Activated T-helper 2 cell treated with anti-CD3 and anti-CD28 coated beads, Interferon-gamma antibody, Interleukin-2, Interleukin-4, amounts not matched to agents 10 μg/mL and 5 μg/mL and 100 μg/mL, durations not matched to agents 14 hours and 24 hours and 36 hours (primary cell): ENCODE measurements at places on chromosomes 3 and 15. TPM values are rescaled to one million over a fixed set of nuclear protein-coding genes. Genes with fewer than 3 reads are reported as not detected.

- H3K36me3 ChIP-seq, result no peaks in the 10 kb centered on the region
- no peak overlapping the region for H3K4me3 ChIP-seq
- peaks cover 23% of the 10 kb centered on the region for H3K27me3 ChIP-seq
- H3K4me1 ChIP-seq, result peaks cover 14% of the 10 kb centered on the region
These were observed 9.7 kb downstream of the TPM1 start for GRCh38 chr15:63052077-63052841.

DNA sequence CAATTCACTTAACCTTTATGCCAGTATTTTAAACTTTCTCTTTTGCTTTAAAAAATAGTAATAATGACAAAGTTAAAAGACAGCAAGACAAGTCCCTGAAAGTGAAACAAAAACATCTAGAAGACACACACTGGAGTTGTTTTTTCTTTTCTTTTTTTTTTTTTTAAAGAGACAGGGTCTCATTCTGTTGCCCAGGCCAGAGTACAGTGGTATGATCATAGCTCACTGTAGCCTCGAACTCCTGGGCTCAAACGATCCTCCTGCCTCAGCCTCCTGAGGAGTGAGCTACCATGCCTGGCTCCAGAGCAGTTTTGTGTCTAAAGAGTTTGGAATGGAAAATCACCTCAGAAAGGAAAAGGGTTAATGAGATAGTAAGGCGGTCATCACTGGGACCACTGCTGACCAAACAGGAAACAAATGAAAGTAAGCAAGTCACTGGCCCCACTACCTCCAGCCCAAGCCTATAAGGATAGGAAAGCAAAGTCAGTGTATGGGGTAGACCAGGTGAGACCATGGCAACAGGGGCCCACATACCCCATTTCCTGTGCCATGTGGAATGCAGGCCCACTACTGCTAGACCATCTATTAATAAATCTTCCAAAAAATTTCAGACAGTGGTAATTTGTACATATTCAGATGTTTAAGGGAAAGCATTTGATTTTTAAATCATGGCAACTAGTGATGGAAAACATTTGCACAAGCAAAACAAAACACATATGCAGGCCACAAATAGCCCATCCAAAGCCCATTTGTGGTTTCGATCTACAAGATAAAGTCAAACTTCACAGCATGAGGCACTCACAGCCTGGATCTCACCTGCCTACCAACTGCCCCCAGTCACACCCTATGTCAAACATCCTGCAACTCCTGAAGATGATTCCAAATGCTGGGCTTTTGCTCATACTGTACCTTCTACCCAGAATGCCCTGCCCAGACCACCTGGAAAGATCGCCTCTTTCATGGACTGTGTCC, 62.6 kb downstream of the OSBPL10 start:
- no peak for DNase-seq
- peaks cover 33% of the 10 kb centered on the region for H3K4me1 ChIP-seq
- H3K27ac ChIP-seq, result peak overlapping the region; percentile 91
- H3K27me3 ChIP-seq, result no peaks in the 10 kb centered on the region
- H3K4me3 ChIP-seq, result peak overlapping the region; percentile 62

Gene FYTTD1
- 57.5 and 63.0 TPM in 2 replicates for total RNA-seq

DNA sequence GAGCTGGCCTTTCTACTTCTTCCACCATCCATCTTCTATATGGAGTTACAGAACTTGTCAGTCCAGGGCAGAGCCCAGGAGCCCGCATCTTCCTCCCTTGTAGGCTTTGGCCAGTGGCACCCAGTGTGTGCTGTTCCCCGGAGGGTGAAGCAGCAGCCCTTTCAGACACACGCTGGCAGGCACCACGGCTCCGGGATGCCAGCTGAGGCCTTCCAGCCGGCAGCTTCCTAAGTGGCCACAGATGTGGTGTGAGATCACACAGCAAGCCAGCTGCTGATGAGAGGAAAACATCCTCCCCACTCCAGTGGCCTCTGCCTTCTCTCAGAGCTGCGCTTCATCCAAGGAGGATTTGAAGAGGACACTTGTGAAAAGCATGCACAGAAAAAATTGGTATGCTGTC, 24.1 kb downstream of the CRABP1 start:
- peaks cover 14% of the 10 kb centered on the region for H3K27me3 ChIP-seq
- H3K4me1 ChIP-seq, result no peaks in the 10 kb centered on the region
- no peaks in the 10 kb centered on the region for H3K36me3 ChIP-seq
- no peak overlapping the region for H3K27ac ChIP-seq
- H3K4me3 ChIP-seq, result no peak overlapping the region
- DNase-seq, result no peak

Gene CFAP91
- not detected in 2 replicates for total RNA-seq

GRCh38 chr3:139482206-139482605, 5.9 kb upstream of the RBP2 start:
- H3K4me3 ChIP-seq, result no peak overlapping the region
- H3K36me3 ChIP-seq, result no peaks in the 10 kb centered on the region
- DNase-seq, result no peak
- H3K4me1 ChIP-seq, result no peaks in the 10 kb centered on the region

GRCh38 chr3:12405432-12406272, 78.6 kb upstream of the TSEN2 start:
- peaks cover 21% of the 10 kb centered on the region for H3K4me1 ChIP-seq
- DNase-seq, result no peak
- no peak overlapping the region for H3K27ac ChIP-seq
- H3K4me3 ChIP-seq, result no peak overlapping the region
- H3K36me3 ChIP-seq, result peaks cover 6% of the 10 kb centered on the region

Gene SCG3
- total RNA-seq, result not detected in 2 replicates

DNA sequence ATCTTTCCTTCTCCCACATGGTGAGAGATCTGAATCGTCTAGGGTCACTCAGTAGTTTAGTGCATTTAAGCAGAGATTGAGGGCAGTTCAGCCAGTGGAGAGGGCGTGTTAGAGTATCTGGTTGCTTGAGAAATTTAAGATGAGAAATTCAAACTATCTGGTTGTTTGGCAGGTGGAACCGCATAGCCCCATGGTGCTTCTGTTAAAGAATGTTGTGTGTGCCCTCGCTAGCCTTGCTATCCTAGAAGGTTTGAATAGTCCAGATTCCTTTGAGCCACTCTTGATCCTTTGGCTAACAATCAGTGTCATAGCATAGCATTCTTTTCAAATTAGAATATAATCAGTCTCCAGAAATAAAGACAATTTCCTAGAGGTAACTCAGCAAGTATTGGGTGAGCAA, 32.1 kb downstream of the ABHD17C start:
- no peak overlapping the region for H3K4me3 ChIP-seq
- H3K27ac ChIP-seq, result no peak overlapping the region
- H3K36me3 ChIP-seq, result no peaks in the 10 kb centered on the region
- no peak for DNase-seq

DNA sequence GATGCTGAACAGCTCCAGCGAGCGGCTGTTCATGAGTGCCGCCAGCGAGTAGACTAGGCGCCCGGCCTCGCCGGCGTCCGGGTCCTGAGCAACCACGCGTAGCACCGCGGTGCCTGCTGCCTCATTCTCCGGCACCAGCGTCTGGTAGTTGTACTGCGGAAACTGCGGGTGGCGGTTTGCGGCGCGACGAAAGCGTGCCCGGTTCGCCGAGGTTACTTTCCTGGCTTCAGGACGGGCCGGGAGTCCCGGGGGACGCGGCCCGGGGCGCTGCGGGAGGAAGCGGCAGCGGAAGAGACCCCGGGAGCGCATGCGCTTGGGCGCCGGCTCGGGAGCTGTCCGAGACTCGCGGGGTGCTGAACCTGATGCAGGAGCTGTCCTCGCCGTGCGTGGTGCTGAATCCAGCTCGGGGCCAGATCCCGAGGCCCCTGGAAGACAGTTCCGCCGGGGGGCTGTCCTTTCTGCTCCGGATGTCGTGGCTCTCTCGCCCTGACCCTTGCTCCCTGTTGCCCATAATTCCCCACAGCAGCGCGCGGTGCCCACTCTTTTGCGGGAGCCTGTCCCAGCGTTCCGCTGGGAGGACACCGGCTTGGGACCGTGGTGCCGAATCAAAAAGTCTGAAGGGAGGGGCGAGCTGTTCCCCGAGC, 1.1 kb downstream of the CELSR3 start:
- H3K27ac ChIP-seq, result no peak overlapping the region
- peak overlapping the region; percentile 46 for H3K4me3 ChIP-seq
- H3K36me3 ChIP-seq, result peaks cover 8% of the 10 kb centered on the region
- H3K4me1 ChIP-seq, result peaks cover 10% of the 10 kb centered on the region
- DNase-seq, result peak; percentile 78

DNA sequence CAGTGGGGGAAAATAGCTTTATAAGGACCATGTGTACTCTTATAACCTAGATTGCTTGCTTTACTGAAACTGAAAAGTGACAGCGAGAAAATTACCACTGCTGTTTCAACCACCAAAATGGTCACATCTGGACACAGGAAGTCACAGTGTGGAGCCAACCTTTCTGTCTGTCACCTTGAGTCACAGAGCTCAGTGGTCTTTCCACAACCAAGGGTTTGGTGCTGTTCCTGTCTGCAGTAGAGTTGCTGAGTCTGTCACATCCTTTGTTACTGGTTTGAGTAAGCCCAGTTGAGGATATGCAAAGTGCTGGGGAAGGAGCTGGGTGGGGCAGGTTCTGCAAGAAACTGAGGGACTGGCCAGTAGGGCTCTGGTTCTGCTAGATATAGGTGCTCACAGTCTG, 139.1 kb upstream of the EIF1B start:
- H3K36me3 ChIP-seq, result no peaks in the 10 kb centered on the region
- H3K4me3 ChIP-seq, result no peak overlapping the region
- no peaks in the 10 kb centered on the region for H3K27me3 ChIP-seq
- H3K27ac ChIP-seq, result no peak overlapping the region
- DNase-seq, result no peak

DNA sequence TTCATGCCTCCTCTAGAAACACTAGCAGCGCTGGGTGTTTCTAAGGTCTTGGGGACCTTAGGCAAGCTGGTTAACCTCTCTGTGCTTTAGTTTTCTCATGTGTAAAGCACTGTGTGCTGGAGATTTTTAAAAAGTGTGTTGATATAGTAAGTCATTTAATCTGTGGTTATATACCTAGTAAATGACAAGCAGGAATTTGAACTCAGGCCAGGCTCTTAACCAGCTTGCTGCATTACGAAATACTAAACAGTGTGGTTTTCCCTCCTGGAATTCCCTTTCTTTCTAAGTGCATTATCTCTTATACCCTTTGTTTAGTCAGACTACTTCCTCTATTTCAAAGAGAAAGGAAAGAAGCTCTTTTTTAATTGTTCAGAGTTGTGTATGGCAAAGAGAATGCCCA, 26.5 kb downstream of the NEO1 start:
- H3K27me3 ChIP-seq, result peaks cover 2% of the 10 kb centered on the region
- H3K27ac ChIP-seq, result no peak overlapping the region
- H3K4me3 ChIP-seq, result no peak overlapping the region
- H3K4me1 ChIP-seq, result peaks cover 11% of the 10 kb centered on the region
- no peak for DNase-seq

Gene THRB
- total RNA-seq, result not detected in 2 replicates

Gene MAN2C1
- total RNA-seq, result 233 and 240 TPM in 2 replicates

DNA sequence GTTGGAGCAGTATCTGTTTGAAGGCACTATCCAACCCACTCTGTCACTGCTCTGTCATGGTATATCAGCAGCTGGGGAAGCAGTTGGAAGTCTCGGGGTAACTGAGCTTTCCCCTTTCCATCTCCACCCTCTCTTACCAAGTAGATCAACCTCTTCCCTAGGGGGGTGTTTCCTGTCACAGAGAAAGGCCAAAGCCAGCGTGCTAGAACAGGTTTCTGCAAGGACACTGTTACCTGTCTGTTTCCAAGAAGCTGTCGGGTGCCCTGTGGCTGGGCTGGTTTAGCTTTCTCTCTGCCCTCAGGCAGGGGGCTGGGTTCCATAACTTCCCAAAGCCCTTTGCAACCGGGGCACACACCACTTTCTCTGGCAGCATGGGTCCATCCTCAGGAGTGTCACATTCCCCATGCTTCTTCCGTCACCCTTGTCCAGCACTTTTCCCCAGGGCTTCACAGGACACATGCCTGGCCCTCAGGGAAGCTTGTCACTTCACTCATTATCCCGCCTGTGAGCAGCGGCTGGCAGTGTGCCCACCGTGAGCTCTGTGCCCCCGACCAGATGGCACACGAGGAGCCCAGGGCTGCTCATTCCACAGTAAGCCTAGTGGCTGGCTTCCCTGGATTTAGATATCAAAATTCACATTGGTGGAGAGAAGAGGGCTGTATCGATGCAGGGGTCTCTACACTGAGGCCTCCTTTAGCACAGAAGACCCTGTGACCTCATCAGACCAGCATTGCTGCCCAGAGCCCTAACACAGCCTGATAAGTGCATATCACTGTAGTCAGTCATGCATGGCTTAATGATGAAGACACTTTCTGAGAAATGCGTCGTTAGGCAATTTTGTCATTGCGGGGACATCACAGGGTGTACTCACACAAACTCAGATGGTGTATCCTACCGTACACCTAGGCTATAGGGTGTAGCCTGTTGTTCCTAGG, 205.8 kb downstream of the SLCO3A1 start:
- no peaks in the 10 kb centered on the region for H3K4me1 ChIP-seq
- no peaks in the 10 kb centered on the region for H3K36me3 ChIP-seq
- H3K27me3 ChIP-seq, result no peaks in the 10 kb centered on the region
- no peak overlapping the region for H3K27ac ChIP-seq
- H3K4me3 ChIP-seq, result no peak overlapping the region
- DNase-seq, result no peak

Gene GOLGA8T
- not detected in 2 replicates for total RNA-seq

GRCh38 chr3:172853921-172854666, 103.6 kb downstream of the ECT2 start:
- no peak overlapping the region for H3K4me3 ChIP-seq
- no peaks in the 10 kb centered on the region for H3K36me3 ChIP-seq
- no peak for DNase-seq
- peaks cover 15% of the 10 kb centered on the region for H3K27me3 ChIP-seq
- H3K27ac ChIP-seq, result no peak overlapping the region
- no peaks in the 10 kb centered on the region for H3K4me1 ChIP-seq

Gene FEZF2
- total RNA-seq, result not detected in 2 replicates

DNA sequence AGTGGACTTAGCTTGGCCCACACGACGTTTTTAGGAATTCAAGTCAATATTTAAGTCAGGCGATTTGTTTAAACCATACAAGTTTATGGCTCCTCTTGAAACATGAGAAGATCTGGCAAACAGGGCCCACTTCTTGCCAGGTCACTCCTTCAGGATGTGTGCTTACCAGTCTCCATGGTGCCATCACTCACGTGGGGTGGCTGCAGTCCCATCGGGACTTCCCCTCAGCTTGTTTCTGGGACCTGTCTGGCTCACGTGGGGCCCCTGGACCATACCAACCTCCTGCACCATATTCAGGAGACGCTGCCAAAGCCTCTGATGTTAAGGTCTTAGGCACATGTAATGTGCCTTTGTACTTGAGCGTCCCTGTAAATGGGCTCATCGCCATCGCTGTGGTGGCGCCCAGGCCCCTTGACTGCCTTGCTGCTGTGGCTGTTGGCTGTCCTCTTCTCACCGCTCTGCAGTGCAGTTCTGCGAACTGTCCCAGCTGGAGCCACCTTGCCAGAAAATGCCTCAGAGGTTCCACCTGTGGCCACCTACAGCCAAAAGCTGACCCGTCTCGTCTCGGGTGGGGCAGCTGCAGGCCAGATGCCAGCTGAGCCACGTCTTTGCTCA, 8.9 kb downstream of the MCM2 start:
- no peak overlapping the region for H3K27ac ChIP-seq
- no peaks in the 10 kb centered on the region for H3K27me3 ChIP-seq
- DNase-seq, result no peak
- peaks cover 88% of the 10 kb centered on the region for H3K36me3 ChIP-seq

Gene RGMA
- not detected in 2 replicates for total RNA-seq

- peak overlapping the region; percentile 85 for H3K27ac ChIP-seq
- peaks cover 85% of the 10 kb centered on the region for H3K4me1 ChIP-seq
- no peak for DNase-seq
These were observed 15.5 kb downstream of the MAPKAPK3 start for GRCh38 chr3:50632450-50632849.

- H3K27me3 ChIP-seq, result no peaks in the 10 kb centered on the region
- H3K4me3 ChIP-seq, result no peak overlapping the region
- no peak overlapping the region for H3K27ac ChIP-seq
- peaks cover 3% of the 10 kb centered on the region for H3K4me1 ChIP-seq
- no peak for DNase-seq
These were observed 2.6 kb upstream of the GNB5 start for GRCh38 chr15:52193791-52194190.
